Hematopoietic multipotent progenitor cell treated with erythropoietin and hydrocortisone succinate and interleukin-3 and kit ligand, for 15 days (in vitro differentiated cells): ENCODE measurements at places on chromosomes 2 and 18.

DNA sequence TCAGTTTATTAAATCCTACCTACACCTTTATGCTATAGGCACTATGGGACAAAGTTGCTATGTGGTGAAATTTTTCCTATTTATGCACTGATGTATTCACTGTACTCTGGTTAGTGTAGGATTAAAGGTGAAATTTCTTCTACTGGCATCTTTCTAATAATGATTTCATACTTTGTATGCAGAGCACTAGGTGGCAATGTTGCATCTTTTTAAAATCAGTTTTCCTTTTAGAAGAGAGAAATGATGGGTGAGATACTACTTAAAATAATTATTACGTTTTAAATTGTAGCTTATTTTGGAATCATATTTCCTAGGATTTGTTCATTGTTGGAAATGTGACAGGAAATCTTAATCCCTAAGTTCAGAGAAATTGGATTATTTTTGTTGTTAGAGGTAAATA lies 150.9 kb downstream of the CD8B2 start:
- no peak for DNase-seq

GRCh38 chr2:163436963-163437362 lies 298.8 kb downstream of the FIGN start:
- no peak for DNase-seq

- no peak for DNase-seq
Observed at GRCh38 chr18:62919109-62919838, 203.9 kb downstream of the PHLPP1 start.

- no peak for DNase-seq
Observed at GRCh38 chr2:201999279-201999678, 34.4 kb upstream of the FZD7 start.

DNA sequence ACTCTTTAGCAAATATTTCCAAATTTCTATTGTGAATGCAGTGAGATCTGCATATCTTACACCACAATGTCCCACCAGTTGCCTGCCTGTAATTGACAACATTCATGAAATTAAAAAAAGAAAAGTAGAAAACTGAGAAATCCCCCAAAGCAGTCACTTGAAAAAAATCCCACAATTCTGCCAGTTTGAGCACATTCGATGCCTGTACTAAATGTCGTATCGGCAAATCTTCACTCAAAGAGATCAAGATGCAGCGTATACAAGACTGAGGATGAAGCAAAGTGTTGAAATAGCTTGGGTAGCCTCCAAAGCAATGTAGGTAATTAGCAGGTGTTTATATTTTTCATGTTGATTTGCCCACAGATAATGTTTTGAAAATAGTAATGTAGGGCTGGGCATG lies 186.7 kb upstream of the ZEB2 start:
- DNase-seq = no peak

DNA sequence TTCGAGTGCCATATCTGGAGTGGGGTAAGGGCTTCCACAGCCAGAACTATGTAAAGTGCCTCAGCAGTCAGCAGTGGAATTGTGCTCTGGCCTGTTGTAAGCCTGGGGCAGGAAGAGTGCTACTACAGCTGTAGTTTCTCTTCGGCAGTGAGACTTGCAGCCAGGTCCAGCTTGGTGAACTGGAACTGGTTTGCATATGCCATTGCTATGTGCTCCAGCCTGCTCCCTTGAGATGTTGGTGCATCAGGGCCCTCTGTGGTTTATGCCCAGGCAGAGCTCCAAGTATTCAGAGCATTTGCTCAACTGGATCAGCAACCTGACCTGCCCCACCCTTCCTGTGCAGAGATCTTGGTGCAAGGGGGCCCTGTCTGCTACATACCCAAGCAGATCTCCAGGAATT lies 47.8 kb downstream of the ZNF804A start:
- DNase-seq = no peak

GRCh38 chr2:22274661-22275060 lies 1110.3 kb upstream of the KLHL29 start:
- no peak for DNase-seq

DNA sequence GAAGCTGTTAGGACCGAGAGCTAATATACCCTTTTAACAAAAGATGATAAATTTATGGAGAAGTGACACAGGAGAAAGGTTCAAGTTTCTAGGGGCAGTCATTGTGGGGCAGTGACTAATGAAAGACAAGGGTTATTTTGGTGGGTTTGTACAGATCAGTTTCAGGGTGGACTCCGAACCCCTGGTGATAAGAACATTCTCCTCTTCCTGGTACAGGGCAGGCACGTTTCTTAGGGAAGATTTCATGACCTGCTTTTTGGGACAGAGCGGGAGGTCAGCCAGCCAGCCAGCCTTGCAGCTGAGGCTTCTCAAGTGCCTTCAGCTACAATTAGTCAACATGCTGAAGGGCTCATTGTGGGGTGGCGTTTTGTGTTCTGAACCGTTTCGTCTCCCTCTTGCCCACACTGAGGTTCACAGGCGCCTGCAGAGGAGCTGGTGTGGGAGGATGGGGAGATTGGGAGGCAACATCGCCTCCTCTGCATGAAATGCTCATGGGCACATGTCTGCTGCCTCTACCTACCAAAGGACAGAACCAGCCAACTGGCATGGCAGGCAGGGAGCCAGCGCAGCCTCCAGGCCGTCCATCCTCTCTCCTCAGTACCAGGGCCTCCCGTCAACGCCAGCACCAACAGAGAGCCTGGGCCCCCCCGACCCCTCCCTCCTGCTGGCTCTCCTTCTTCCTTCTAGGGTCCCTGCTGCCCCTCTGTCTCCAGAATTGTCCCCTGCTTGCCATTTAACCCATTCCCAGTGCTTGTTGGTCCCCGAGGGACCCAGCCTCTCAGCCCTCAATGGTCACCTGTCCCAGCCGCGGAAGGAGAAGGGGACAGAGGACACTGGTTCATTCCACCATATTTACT lies 9.6 kb downstream of the CHMP1B start:
- DNase-seq = no peak

- DNase-seq = no peak
Observed at GRCh38 chr18:26863921-26864497, 1.5 kb downstream of the AQP4 start.

GRCh38 chr2:31475692-31476091 lies 61.1 kb upstream of the XDH start:
- DNase-seq = no peak

- DNase-seq = no peak
Observed at GRCh38 chr2:217356781-217357180, 496.9 kb upstream of the TNP1 start.

- DNase-seq = no peak
Observed at GRCh38 chr2:126809340-126809739, 89.3 kb upstream of the TEX51 start.

GRCh38 chr2:146615778-146616177 lies 1229.1 kb upstream of the ACVR2A start:
- no peak for DNase-seq
